ENCODE measurements at places on chromosomes 11 and 22.

DNA sequence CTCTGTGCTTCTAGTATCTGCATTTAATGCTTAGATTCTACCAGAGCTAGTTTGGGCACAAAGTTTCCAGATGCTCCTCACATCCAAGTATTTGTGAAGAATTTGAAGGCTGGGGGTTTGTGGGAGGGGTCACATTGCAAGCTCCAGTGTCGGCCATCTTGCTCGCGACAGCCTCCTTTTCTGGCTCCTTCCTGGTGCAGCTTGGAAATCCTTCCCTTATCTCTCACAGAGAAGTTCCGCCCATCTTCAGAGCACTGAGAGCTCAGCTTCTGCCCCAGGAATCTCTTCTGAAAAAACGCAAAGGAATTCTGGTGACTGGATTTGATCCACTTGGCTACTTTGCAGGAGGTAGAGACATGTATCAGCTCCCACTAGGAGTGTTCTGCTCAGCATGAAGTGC lies 497.5 kb downstream of the TBC1D22A start:
- no peak for DNase-seq

GRCh38 chr11:72842126-72842525 lies 27.9 kb downstream of the ATG16L2 start:
- no peak for DNase-seq

- DNase-seq = no peak
Observed at GRCh38 chr11:62208785-62209144, 292 bp downstream of the SCGB2A1 start.

- DNase-seq = no peak
Observed at GRCh38 chr11:64089915-64090805, 54.4 kb downstream of the FLRT1 start.

- DNase-seq = no peak
Observed at GRCh38 chr11:112255067-112255720, 5.5 kb downstream of the PLET1 start.

All from hepatic stellate cell (primary cell).